BE2C (cell line): ENCODE measurements at places on chromosomes 16 and 17.

DNA sequence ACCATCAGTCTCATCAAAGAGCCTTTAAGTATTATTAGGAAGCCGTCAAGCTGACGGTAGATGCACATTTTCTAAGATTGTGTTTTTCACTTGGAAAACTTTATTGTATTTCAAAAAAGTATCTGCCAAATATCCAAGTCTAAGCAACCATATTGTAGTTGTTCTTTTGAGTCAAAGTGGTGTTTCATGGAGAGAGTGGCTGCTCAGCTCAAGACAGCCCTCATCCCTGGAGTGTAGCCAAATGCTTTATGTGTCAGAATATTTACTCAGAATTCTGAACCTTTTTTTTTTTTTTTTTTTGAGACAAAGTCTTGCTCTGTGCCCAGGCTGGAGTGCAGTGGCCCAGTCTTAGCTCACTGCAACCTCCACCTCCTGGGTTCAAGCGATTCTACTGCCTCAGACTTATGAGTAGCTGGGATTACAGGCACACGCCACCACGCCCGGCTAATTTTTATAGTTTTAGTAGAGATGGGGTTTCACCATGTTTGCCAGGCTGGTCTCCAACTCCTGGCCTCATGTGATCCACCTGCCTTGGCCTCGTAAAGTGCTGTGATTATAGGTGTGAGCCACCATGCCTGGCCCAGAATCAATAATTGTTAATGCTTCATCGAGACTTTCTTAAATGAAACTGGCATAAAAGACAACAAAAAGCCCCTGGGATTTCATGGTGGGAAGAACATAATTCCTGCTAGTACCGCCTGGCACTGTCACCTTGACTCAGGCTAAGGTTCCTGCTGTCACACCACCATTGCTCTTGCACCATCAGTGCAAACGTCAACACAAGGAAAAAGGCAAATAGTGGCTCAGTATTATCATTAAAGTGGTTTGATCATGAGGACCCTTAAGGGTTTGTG lies 45.5 kb downstream of the PRKCA start:
- no peak for DNase-seq

GRCh38 chr16:59350670-59351069 lies 616.6 kb upstream of the GOT2 start:
- no peak for DNase-seq

GRCh38 chr16:55062442-55062841 lies 131.8 kb downstream of the IRX5 start:
- DNase-seq: no peak

- DNase-seq: no peak
These were observed 24.7 kb downstream of the IL21R start for GRCh38 chr16:27426423-27427408.
